ENCODE measurements at places on chromosomes 16 and 17.

DNA sequence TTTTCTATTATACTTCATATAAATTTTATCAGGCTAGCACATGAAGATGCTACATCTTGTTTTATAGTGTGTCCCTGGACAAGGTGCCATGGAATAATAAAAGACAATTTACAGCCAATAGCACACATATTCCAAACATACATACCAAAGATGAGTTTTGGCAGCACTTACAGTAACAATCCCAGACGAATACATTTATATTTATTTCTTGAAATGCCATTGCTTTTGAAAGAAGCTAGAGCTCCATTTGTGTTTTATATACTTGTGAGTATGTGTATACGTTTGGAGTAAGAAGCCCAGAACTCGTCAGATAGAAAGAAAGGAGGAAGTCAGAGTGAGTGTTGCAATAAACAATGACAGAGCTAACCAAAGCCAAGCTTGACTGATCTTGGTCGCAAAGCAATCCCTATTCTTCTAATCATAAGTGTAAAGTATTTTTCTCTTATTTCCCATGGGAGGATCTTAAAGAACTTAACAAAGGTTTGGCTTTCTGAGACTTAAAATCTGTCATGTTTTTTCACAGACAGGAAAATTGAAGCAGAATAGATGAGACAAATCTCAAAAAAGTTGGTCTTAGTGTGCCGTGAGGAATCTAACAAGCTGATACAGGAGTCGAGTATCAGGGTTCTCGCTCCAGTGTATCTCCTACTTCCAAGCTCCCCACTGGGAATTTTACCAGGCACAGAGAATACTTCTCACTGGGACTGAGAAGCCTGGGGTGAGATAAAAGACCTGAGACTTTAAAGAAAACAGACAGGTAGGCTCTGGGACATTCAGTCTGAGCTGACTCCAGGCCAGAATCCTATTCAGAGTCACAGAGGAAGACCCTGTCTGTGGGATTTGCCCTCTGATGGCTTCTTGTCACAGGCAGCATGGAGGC, 175.4 kb downstream of the AATF start:
- DNase-seq, result no peak

DNA sequence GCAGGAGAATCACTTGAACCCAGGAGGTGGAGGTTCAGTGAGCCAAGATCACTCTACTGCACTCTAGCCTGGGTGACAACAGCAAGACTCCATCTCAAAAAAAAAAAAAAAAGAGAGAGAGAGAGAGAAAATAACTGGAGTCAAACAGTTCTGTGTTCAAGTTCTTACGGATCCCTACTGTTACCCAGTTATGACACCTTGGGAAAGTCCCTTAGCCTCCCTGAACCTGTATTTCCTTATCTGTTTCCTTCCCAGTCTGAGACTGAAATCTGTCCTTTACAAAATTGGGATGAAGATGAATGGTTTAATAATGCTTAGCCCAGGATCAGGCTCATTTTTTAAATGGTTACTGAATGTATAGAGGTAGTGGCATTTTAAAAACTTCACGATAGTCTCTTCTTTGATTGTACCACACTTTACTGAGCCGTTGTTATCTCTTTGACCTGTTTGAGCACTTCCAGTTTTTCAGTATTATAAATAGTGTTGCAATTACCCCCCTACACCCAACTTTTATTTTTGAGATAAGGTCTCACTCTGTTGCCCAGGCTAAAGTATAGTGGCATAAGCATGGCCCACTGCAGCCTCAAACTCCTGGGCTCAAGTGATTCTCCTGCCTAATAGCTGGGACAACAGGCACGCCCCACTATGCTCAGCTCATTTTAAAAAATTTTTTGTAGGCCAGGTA, 17.1 kb downstream of the ZNF768 start:
- no peak for DNase-seq

GRCh38 chr17:55773671-55774070, 22.8 kb downstream of the PCTP start:
- no peak for DNase-seq

GRCh38 chr17:72518753-72519597, 398.2 kb downstream of the SOX9 start:
- no peak for DNase-seq

DNA sequence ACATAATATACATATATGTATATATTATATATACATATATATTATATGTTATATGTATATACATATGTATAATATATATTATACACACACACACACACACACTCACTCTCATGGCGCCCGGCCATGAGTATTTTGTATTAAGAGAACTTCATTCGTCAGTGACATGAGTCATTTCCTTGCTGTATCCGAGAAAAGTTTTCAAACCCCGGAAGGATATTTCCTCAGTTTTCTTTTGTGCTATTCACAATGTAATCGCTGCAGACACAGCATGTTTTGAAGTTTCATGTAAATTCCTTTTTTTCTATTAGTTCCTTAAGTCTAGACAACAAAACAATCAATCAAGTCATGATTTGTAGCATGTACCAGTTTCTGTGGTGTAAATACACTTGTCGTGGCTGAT, 33.3 kb downstream of the OR1D5 start:
- DNase-seq, result no peak

DNA sequence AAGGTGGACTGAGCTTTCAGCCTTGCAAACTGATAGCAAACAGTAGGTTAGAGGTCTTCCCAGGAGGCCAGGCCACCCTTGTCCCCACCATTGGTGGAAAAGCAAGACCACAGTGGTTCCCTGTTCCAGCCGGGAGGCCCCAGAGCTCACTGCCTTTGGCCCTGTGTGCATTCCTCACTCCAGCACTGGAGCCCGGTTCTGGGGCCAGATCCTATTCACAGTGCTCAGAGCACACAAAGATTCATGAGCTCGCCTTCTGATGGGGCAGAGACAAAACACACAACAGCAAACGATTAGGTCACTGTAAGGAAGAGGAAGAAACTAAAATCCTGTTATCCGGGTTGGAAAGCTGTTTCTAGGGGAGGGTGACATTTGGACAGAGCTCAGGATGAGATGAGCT, 5.6 kb upstream of the PGS1 start:
- DNase-seq, result no peak

GRCh38 chr17:55159251-55159650, 105.5 kb upstream of the HLF start:
- DNase-seq, result no peak

DNA sequence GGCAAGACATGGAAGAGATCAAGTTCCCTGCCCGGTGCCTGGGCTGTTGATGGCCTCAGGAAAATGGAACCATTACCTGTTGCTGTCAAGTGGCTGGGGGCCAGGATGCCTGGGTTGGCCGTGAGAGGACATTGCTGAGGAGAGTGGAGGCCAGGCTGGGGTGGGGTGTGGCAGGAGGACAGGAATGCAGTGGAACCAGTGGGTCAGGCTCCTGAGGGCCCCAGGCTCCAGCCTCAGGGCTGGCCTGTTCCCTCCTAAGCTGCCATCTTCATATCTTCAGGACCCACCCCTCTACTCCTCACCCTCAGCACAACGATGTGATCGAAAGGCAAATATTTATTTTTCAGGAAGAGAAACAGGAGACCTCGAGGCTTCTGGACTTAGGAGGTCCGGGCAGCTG, 8.5 kb upstream of the YPEL3 start:
- no peak for DNase-seq

DNA sequence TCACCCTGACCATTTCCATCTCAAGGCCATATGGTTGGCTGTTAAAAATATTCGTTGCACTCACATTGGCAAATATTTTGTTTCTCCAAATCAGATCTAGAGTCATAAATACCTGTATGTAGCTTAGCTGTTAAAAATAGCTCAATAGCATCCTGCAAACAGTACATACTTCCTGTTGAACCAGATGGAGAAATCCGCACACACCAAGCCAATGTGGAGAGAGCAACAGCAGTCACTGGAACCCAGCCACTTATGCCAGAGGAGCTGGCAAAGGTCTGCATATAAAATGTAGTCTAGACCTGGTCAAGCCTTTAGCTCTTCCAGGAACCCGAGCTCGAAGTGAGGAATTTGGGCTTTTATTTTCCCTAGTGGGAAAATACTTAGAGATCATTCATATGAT, 146.4 kb upstream of the KCNJ16 start:
- DNase-seq, result no peak
